Left ventricle myocardium inferior (tissue), 1 donor: ENCODE measurements at places on chromosomes 16 and 17. TPM values are rescaled to one million over a fixed set of nuclear protein-coding genes. Genes with fewer than 3 reads are reported as not detected.

SLFN14 gene
- total RNA-seq: not detected

LITAFD gene
- not detected for total RNA-seq

FBXW10 gene
- total RNA-seq: 0.08 TPM

EVPLL gene
- not detected for total RNA-seq

TMEM114 gene
- total RNA-seq: not detected

SLFN12 gene
- 3.7 TPM for total RNA-seq

PPP1R1B gene
- 0.36 TPM for total RNA-seq

METTL22 gene
- 27.3 TPM for total RNA-seq

UTS2R gene
- 1.4 TPM for total RNA-seq

SLC52A1 gene
- not detected for total RNA-seq

KCNH6 gene
- total RNA-seq: not detected

KRTAP9-2 gene
- not detected for total RNA-seq

SDK2 gene
- 2.2 TPM for total RNA-seq

SEPTIN12 gene
- total RNA-seq: not detected

KRT17 gene
- total RNA-seq: not detected

RAB26 gene
- total RNA-seq: 1.7 TPM

LPO gene
- total RNA-seq: not detected

ARL5C gene
- not detected for total RNA-seq

RHBDL3 gene
- total RNA-seq: 4.7 TPM

TSC2 gene
- 80.1 TPM for total RNA-seq

LRRC46 gene
- total RNA-seq: 0.63 TPM

CCDC200 gene
- not detected for total RNA-seq

HIC1 gene
- total RNA-seq: 23.5 TPM

ZNF624 gene
- 1.2 TPM for total RNA-seq

ATP2C2 gene
- total RNA-seq: not detected

OSGIN1 gene
- total RNA-seq: 12.5 TPM

TBC1D26 gene
- total RNA-seq: not detected

LLGL2 gene
- 2.0 TPM for total RNA-seq

CES1 gene
- 29.1 TPM for total RNA-seq

KIF2B gene
- total RNA-seq: not detected

CD300LB gene
- not detected for total RNA-seq

NAGPA gene
- total RNA-seq: 6.6 TPM

PSMB3 gene
- 149 TPM for total RNA-seq

CRHR1 gene
- not detected for total RNA-seq

ZNF778 gene
- 8.7 TPM for total RNA-seq

PRAC1 gene
- total RNA-seq: not detected

DLG4 gene
- 14.0 TPM for total RNA-seq

NLRC3 gene
- 0.93 TPM for total RNA-seq

DHX58 gene
- 3.1 TPM for total RNA-seq

ADPRM gene
- total RNA-seq: 4.2 TPM
